Aorta (tissue), 5 donors: ENCODE measurements at places on chromosomes 13 and 19. TPM values are rescaled to one million over a fixed set of nuclear protein-coding genes. Genes with fewer than 3 reads are reported as not detected.

GRCh38 chr13:79481685-79482052 lies 714 bp downstream of the NDFIP2 start:
- no peaks in the 10 kb centered on the region for H3K27me3 ChIP-seq
- no peaks in the 10 kb centered on the region for H3K36me3 ChIP-seq
- H3K4me3 ChIP-seq = peak overlapping the region; percentile 81

- H3K36me3 ChIP-seq = no peaks in the 10 kb centered on the region
- no peak for DNase-seq
- H3K27me3 ChIP-seq = no peaks in the 10 kb centered on the region
Observed at GRCh38 chr13:83272076-83272475, 610.2 kb downstream of the SLITRK1 start.

DNA sequence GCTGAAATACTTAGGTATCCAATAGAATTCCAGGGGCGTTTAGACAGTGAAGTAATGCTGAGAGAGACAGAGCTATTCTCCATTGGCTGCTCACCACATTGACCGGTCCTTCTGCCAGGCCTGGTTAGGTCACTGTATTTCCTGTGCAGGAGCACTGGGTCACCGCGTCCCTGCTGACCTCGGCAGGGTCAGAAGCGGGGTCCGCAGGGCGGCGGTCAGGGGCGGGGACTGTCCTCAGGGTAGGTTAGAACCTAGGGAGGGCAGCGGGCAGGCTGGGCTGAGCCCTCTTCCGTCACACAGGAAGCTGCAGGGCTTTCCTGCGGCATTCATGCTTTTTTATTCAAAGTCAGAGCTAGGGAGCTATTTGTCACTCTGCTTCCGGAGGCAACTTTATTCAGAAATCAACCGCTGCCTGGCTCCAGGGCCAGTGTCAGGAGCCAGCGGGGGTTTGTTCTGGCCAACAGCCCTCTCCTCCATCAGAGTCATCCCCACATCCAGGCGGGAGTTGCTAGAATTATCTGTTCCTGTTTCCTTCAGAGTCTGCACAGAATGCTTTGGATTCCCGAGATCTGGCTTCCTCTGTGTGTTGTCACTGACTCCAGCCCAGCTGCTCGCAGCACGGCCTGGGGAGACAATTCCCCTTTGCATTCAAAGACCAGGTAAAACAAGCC lies 81.2 kb upstream of the WASF3 start:
- peak overlapping the region; percentile 60 for H3K27ac ChIP-seq
- DNase-seq = peak; percentile 56
- H3K4me3 ChIP-seq = no peak overlapping the region
- no peaks in the 10 kb centered on the region for H3K27me3 ChIP-seq

- no peaks in the 10 kb centered on the region for H3K36me3 ChIP-seq
- DNase-seq = no peak
- no peaks in the 10 kb centered on the region for H3K4me1 ChIP-seq
- H3K4me3 ChIP-seq = no peak overlapping the region
- H3K27ac ChIP-seq = no peak overlapping the region
- H3K27me3 ChIP-seq = no peaks in the 10 kb centered on the region
Observed at GRCh38 chr13:48738311-48738710, 84.6 kb downstream of the CYSLTR2 start.

DNA sequence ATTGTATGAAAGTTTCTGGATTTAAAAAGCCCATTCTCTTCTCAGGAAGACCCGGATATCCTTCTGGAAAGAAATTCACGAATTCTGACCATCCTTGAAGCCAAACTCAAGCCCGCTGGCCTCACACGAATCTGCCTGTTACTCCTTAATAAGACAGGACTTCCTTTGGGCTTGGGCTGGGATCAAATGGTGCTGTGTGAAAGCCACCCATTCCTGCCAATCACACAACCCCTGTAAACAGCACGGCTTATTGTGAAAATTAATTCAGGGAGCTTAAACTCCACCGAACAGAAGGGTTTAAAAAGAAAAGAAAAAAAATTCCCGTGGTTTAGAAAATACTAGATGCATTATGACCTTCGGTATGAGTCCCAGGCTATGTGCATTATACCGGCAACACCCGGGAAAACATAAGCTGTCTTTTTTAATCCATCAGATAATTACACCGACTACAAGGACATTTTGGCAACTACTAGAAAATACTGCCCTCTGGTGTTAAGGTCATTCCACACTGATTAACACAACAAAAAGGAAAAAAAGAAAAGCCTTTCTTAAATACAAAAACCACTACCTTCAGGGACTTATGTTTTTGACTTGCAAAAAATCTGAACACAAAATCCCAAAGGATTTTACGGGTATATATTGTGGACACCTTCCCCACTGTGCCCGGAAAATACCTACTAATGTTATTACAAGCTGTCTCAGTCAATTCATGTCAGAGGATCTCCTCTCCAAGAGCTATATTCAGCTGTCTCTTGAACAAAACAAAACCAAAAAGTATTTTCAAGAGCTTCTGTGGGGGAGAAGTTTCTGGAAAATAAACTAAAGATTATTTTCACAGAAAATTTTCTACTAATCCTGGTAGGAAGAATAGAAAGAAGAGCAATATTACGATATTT lies 76.0 kb upstream of the LSM14A start:
- H3K27me3 ChIP-seq = no peaks in the 10 kb centered on the region
- H3K27ac ChIP-seq = no peak overlapping the region
- no peaks in the 10 kb centered on the region for H3K4me1 ChIP-seq
- no peaks in the 10 kb centered on the region for H3K36me3 ChIP-seq

DNA sequence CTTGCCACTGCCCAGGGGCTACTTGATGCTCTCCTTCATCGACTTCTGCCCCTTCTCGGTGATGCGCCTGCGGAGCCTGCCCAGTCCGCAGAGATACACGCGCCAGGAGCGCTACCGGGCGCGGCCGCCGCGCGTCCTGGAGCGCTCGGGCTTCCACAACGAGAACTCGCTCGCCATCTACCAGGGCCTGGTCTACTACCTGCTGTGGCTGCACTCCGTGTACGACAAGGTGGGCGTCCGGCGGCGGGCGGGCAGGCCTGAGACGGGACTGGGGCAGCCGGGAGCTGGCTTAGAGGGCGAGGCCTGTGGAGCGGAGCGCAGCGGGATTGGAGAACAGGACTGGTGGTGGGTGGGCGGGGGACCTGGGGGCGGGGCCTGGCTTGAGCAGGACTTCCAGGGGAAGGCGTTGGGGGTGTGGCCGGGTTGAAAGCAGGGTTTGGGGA lies 12.7 kb upstream of the PSMD8 start:
- no peaks in the 10 kb centered on the region for H3K27me3 ChIP-seq
- no peaks in the 10 kb centered on the region for H3K36me3 ChIP-seq
- peak; percentile 89 for DNase-seq
- H3K4me1 ChIP-seq = no peaks in the 10 kb centered on the region
- peak overlapping the region; percentile 16 for H3K4me3 ChIP-seq

GRCh38 chr13:39602277-39602613 lies 748 bp downstream of the LHFPL6 start:
- H3K27ac ChIP-seq = no peak overlapping the region
- no peaks in the 10 kb centered on the region for H3K27me3 ChIP-seq
- DNase-seq = no peak
- H3K4me1 ChIP-seq = no peaks in the 10 kb centered on the region
- H3K36me3 ChIP-seq = no peaks in the 10 kb centered on the region
- peak overlapping the region; percentile 85 for H3K4me3 ChIP-seq

DNA sequence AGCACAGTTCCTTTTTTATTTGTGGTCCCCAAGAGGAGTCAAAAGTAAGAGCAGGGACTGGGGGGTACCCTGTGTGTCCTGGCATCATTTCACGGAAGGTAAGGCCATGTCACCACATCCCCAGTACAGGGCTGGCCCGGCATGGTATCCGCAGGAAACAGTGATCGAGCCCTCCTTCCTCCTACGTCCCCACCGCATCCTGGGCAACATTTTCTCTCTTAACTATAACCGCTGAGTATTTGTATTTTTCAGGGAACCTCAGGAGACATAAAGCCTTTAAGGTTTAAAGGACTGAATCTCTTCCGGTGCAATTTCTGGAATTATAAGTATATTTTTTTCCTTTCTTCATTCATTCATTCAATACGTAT lies 13.6 kb upstream of the LATS2 start:
- DNase-seq = peak; percentile 56
- no peaks in the 10 kb centered on the region for H3K36me3 ChIP-seq
- peaks cover 2% of the 10 kb centered on the region for H3K4me1 ChIP-seq
- no peak overlapping the region for H3K4me3 ChIP-seq
- no peak overlapping the region for H3K27ac ChIP-seq

DNA sequence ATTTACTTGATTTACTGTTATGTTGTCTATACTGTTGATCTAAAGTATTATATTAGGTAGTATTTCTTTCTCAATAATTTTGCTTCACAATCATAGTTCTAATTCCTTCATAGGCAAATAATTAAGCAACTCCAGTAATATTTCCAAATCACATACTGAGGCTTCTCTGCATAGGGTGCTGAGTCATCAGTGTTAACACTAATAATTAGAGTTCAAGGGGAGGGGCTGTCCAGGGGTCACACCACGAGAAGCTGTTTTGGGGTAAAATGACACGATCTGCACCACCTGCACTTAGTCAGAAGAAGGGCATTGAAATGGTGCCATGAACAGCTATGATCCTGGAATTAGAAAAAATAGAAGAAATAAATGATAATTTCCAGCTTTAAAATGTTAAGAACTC lies 1230.9 kb upstream of the SLC10A2 start:
- no peaks in the 10 kb centered on the region for H3K27me3 ChIP-seq
- no peak overlapping the region for H3K27ac ChIP-seq
- no peaks in the 10 kb centered on the region for H3K36me3 ChIP-seq
- no peak overlapping the region for H3K4me3 ChIP-seq

DNA sequence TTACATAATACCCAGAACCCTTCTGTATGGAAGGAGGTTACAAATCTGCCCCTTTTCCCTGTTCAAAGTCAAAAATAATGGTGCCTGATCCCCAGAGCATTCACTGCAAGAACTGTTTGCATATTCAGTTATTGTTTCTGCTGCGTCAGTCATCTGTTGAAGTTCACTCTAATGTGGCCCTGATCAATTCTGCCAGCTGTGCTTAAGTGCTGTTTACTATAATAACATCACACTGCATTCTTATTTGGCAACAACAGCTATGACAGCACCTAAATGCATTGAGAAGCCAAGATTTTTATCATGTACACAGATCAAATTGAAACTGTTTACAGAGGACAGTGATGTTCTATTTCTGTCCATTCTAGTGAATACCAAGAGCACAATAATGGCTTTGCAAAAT lies 115.9 kb downstream of the DACH1 start:
- no peaks in the 10 kb centered on the region for H3K27me3 ChIP-seq
- H3K4me3 ChIP-seq = no peak overlapping the region

DNA sequence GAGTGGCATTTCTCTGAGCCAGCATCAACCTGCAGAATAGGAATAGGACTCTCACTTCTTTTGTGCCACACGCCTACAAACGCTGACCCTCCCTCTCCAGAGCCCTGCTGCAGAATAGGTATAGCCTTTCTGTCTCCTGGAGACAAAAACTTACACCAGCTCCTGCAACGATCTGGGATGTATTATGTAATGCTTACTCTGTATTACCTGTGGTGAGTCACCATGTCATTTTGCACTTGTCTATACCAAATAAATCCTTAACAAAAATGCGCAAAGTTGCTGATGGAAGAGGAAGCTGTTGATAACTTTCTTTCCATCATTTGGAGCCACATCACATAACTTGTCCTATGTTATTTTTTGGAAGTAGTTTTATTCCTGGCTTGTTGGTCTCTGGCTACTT lies 155.8 kb upstream of the FNDC3A start:
- H3K4me3 ChIP-seq = no peak overlapping the region
- no peak overlapping the region for H3K27ac ChIP-seq
- no peaks in the 10 kb centered on the region for H3K36me3 ChIP-seq
- peaks cover 3% of the 10 kb centered on the region for H3K4me1 ChIP-seq

GRCh38 chr19:13195678-13196077 lies 45.5 kb downstream of the IER2 start:
- H3K27ac ChIP-seq = no peak overlapping the region
- no peaks in the 10 kb centered on the region for H3K4me1 ChIP-seq
- no peak overlapping the region for H3K4me3 ChIP-seq
- DNase-seq = no peak
- H3K27me3 ChIP-seq = no peaks in the 10 kb centered on the region
- no peaks in the 10 kb centered on the region for H3K36me3 ChIP-seq

DNA sequence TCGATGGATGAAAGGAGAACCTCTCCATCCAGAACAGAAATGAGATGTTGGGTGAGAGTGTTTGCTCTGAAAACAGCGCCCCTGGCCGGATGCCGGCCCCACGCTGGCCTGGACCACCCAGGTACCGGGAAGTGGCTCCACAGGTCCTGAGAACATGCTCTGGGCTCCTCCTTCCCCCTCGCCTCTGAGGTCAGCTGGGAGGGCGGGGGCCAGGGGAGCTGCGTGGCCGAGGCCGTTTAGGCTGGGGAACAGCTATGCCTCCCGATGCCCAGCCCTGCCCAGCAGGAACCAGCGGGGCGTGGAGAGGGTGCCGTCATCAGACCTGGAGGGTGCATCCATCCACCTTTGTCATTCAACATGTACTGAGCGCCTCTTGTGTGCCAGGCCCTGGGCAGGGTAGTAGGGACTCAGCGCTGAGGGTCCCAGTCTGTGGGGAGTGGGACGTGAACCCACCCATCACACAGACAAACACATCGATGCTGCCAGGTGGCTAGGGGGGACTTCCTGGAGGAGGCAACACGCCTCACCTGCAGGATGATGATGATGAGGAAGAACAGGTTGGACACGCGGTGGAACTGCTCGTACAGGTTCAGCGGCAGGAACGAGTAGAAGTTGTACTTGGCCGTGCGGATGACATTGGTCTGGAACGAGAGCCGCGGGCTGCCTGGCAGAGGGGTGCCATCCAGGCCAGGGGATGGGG lies 4.2 kb downstream of the ATP8B3 start:
- H3K27me3 ChIP-seq = no peaks in the 10 kb centered on the region
- DNase-seq = no peak
- no peaks in the 10 kb centered on the region for H3K4me1 ChIP-seq
- H3K4me3 ChIP-seq = no peak overlapping the region
- H3K36me3 ChIP-seq = no peaks in the 10 kb centered on the region
- no peak overlapping the region for H3K27ac ChIP-seq

DNA sequence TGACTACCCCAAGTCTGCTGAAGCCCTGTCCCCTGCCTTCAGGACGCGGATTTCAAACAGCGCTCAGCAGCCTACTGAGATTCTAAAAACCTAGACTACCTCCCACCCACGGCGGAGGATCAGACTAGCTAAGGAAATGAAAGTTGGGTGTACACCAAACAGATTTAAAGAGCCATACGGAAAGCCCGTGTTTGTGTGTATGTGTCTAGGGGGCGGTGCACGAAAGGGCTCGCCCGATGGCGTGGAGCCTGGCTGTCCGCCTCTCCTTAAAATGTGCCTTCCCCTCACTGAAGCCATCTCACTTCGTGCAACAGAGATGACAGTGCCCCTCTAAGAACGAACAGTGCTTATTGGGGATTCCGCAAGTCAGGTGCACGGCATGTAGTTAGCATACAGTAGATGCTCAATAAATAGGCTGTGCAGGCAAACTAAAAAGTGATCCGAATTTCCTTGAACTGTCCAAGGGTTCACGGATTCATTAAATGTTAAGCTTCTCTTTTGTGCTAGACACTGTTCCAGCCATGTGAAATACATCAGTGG lies 639 bp downstream of the LENG1 start:
- H3K27me3 ChIP-seq = no peaks in the 10 kb centered on the region
- no peak for DNase-seq
- peaks cover 3% of the 10 kb centered on the region for H3K36me3 ChIP-seq
- no peaks in the 10 kb centered on the region for H3K4me1 ChIP-seq

GRCh38 chr19:42178791-42179674 lies 38.4 kb downstream of the DEDD2 start:
- no peak overlapping the region for H3K4me3 ChIP-seq
- H3K27me3 ChIP-seq = no peaks in the 10 kb centered on the region
- H3K4me1 ChIP-seq = no peaks in the 10 kb centered on the region
- DNase-seq = no peak
- H3K27ac ChIP-seq = no peak overlapping the region
- no peaks in the 10 kb centered on the region for H3K36me3 ChIP-seq

Gene ADGRE3
- 0.63 TPM for total RNA-seq

Gene ATP1A3
- not detected for total RNA-seq

Gene GFY
- not detected for total RNA-seq

Gene ZNF460
- 75.3 TPM for total RNA-seq

Gene SHISA2
- 0.19 TPM for total RNA-seq

Gene GAPDHS
- not detected for total RNA-seq
